ENCODE measurements at places on chromosomes 5 and 9.
A peak's percentile ranks its signal among the peaks of the same experiment; 100 is the strongest.

DNA sequence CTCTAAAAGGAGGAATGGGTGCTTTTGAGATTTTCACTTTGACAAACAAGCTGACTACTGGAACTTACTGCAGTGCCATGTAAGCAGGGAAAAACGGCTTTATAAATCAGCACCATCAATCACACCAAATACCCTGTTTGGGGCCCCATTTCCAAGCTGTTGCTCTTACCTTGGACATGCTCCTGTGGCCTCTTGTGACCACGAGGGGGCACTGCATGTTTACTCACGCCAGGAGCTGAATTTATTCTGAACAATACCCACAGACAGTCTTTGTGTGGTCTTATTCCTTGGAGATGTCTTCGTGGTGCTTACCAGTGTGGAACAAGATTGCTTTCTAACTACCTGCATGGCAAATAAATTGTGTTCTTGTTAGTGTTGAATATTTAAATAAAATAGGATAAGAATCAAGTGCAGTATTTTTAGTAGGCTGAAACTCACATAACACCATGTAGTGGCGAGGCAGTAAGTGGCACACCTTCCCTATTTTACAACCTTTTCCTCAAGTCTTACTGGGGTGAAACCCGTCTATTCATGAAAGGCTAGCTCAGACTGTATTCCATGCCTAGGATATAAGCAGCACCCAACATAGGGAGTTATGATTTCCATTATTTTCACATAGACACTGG is 155.5 kb upstream of the NMUR2 start:
- no peak overlapping the region for H3K27ac ChIP-seq
- no peaks in the 10 kb centered on the region for H3K36me3 ChIP-seq
- no peaks in the 10 kb centered on the region for H3K4me1 ChIP-seq
- peak; percentile 37 for DNase-seq

GRCh38 chr9:135512904-135513303 is 8.3 kb upstream of the LCN1 start:
- H3K4me1 ChIP-seq = peaks cover 6% of the 10 kb centered on the region
- H3K36me3 ChIP-seq = no peaks in the 10 kb centered on the region
- DNase-seq = no peak
- peaks cover 15% of the 10 kb centered on the region for H3K27me3 ChIP-seq
- H3K27ac ChIP-seq = no peak overlapping the region

DNA sequence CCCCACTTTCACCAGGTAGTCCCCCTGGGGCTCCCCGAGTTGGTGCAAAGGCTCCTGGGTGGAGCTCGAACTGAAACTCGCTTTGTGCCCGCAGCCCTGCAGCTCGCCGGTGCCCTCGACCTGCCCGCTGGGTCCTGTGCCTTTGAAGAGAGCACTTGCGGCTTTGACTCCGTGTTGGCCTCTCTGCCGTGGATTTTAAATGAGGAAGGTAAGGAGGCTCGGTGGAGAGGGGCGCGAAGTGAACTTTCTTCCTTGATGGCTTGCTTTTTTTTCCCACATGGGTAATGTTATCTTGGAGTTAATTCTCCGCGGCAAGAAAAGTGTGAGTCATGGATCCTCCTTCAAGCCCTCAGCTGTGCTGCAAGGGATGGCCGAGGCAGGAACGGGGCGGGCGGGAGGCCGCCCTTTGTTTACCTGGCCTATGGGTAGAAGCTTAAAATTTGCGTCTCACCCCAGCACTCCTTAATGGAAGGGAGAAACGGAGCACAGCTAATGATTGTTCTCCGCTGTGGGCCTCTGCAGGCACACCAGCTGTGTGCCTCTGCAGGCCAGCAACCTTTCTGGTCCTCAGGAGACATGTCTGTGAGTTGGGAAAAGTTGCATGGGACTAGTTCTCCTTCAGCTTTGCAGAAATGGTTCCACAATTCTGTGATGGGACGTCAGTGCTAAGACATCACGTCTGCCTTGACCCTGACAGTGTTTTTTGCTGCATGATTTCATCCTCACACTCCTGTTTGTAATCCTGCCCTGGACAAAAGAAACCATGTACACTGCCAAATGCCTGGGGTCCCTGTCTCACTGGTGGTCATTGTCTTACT is 1.1 kb downstream of the MAMDC2 start:
- peaks cover 10% of the 10 kb centered on the region for H3K4me1 ChIP-seq
- peaks cover 44% of the 10 kb centered on the region for H3K27me3 ChIP-seq
- no peaks in the 10 kb centered on the region for H3K36me3 ChIP-seq
- H3K4me3 ChIP-seq = peak overlapping the region; percentile 66
- no peak for DNase-seq

DNA sequence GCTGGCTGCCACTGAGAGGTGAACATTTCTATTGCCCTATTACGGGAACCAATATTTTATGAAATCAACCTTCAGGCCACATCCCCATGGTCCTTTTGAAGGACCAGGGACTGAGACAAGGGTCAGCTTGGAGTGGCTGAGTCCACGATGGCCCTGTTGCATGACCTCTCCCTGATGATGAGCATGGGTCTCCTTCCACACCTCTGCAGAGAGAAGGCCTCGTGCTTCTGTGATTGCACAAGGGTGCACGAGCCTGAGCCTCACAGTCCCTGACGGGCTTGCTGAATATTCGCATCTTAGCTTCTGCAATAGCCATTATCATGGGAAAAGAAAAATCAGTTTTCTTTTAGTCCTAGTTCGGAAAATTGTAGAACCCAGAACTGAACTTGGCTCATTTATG is 255.0 kb upstream of the IRX2 start:
- DNase-seq = no peak
- no peaks in the 10 kb centered on the region for H3K27me3 ChIP-seq
- H3K4me1 ChIP-seq = no peaks in the 10 kb centered on the region

DNA sequence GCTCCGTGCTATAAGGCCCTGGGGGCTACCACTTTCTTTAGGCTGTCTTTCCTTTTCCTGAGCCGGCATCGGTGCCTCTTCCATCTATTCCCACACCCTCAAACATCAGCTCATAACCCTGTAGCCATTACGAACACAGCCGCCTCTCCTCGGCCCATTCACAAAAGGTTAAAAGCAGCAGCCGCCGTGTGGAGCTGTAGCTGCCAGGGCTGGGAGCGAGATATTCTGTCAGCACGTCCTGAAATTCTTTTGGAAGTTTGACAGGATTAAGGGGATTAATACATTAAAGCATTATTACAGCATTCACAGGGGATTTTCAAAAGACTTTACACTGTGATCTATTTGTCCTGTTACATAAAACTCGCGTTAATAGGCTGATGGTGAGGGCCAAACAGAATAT is 428.2 kb downstream of the CDK5RAP2 start:
- H3K27ac ChIP-seq = no peak overlapping the region
- no peaks in the 10 kb centered on the region for H3K27me3 ChIP-seq
- H3K36me3 ChIP-seq = no peaks in the 10 kb centered on the region
- no peak overlapping the region for H3K4me3 ChIP-seq
- H3K4me1 ChIP-seq = no peaks in the 10 kb centered on the region
- DNase-seq = no peak

- H3K4me1 ChIP-seq = peaks cover 5% of the 10 kb centered on the region
- H3K36me3 ChIP-seq = no peaks in the 10 kb centered on the region
- peaks cover 2% of the 10 kb centered on the region for H3K27me3 ChIP-seq
- no peak overlapping the region for H3K27ac ChIP-seq
- no peak overlapping the region for H3K4me3 ChIP-seq
Measured at GRCh38 chr9:117545846-117546245, 131.0 kb upstream of the ASTN2 start.

DNA sequence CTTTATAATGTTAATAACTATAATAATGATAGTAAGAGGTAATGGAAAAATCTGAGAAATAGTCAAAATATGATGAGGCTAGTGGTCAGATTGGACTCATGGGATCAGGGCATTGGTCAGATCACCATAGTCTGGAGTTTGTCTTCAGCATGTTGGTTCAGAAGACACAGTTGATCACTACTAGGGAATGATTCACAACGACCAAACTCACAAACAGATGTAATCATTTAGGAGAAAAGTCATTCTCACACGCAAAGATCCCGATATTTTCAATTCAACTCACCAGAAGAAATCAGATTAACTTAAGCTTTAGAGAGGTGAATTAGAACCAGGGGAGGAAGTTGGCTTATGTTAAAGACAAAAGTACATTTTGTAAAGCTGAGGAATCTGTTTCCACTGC is 131.8 kb downstream of the LURAP1L start:
- no peak overlapping the region for H3K27ac ChIP-seq
- no peaks in the 10 kb centered on the region for H3K27me3 ChIP-seq
- no peak overlapping the region for H3K4me3 ChIP-seq
- DNase-seq = no peak
- H3K36me3 ChIP-seq = no peaks in the 10 kb centered on the region

DNA sequence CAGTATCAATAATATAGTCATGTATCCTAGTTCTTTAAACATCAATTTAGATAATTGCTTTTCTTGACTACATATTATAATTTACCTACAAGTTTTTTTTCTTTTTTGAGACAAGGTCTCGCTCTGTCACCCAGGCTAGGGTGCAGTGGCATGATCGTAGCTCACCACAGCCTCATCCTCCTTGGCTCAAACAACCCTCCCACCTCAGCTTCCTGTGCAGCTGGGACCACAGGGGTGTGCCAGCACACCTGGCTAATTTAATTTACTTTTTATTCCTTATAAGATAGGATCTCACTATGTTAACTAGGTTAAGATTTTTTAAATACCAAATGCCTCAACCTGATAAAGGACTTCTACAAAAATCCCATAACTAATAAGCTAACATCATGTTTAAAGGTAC is 21.1 kb downstream of the UIMC1 start:
- H3K27ac ChIP-seq = peak overlapping the region; percentile 67
- peak overlapping the region; percentile 56 for H3K4me3 ChIP-seq
- DNase-seq = peak; percentile 49
